Neural progenitor cell (in vitro differentiated cells): ENCODE measurements at places on chromosomes 1 and 21. TPM values are rescaled to one million over a fixed set of nuclear protein-coding genes. Genes with fewer than 3 reads are reported as not detected.

DNA sequence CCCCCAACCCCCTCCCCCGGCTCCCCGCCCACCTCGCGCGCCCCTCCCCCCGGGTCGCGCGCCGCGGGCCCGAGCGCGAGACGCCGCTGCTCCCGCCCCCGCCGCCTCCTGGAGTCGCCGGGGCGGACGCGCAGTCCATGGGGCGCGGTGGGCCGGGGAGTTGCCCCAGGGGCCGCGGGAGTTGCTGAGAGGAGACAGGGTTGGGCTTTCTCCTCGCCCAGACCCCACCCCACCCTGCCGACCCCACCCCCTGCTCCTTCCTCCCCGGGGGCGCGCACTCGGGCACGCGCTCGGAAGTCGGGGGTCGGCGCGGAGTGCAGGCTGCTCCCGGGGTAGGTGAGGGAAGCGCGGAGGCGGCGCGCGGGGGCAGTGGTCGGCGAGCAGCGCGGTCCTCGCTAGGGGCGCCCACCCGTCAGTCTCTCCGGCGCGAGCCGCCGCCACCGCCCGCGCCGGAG is at the start of gene LAMC1:
TSS of gene LAMC1 (plus strand) at position 275 of the 455 bp plus-strand sequence. CDS start 297 bp downstream, outside the sequence.
- peak; percentile 97 for DNase-seq
- H3K27me3 ChIP-seq = no peaks in the 10 kb centered on the region
- H3K4me3 ChIP-seq = peak within 1 kb of the TSS; percentile 68
- H3K4me1 ChIP-seq = peaks cover 43% of the 10 kb centered on the region
- no peaks in the 10 kb centered on the region for H3K36me3 ChIP-seq

GRCh38 chr1:29806646-29807319 is 570.5 kb downstream of the PTPRU start:
- no peak overlapping the region for H3K4me3 ChIP-seq
- H3K4me1 ChIP-seq = peaks cover 4% of the 10 kb centered on the region
- H3K27ac ChIP-seq = no peak overlapping the region
- no peaks in the 10 kb centered on the region for H3K27me3 ChIP-seq

DNA sequence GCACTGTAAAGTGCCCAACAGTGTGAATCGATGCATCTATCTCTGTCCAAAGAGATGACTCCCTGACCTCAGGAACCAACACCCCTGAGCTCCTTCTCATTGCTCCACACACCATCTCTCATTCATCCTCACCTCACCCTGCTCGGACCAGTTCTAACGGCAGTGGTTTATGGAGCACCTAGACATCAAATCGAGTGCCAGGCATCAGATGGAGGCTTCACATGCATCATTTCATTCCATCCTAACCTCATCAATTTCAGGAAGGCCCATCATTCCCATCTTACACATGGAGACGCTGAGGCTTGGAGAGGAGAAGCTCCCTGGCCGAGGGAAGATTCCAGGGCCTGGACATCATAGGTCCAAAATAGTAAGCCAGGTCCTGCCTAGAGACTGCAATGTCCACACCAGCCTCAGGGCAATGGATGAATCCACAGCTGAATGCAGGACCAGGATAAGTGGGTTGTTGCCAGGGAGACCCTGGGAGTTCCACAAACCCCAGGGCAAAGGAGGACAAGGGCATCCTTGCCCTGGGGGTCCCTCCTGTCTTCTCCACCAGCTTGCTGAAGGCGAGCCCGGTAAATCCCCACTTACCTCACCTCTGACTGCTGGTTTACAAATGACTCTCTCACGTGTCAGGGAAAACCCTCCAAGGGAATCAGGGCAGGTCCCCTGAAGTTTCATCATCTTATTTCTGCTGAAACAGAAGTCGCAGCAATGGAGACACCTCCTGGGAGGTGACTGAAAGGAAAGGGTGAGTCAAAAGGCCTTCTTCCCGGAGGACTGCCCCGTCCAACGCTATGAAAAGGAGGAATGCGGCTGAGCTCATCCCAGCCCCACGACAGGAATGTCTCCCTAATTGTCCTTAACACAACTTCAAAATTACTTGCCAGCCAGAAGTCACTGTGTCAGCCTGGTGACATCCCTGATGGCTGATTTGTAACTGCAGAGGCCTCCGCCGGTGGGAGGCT is 9.0 kb upstream of the IFFO2 start:
- H3K4me1 ChIP-seq = peaks cover 11% of the 10 kb centered on the region
- H3K36me3 ChIP-seq = no peaks in the 10 kb centered on the region
- no peak overlapping the region for H3K4me3 ChIP-seq
- H3K27me3 ChIP-seq = no peaks in the 10 kb centered on the region
- peak; percentile 82 for DNase-seq

GRCh38 chr1:227388214-227389168 is 70.2 kb upstream of the CDC42BPA start:
- DNase-seq = no peak
- no peaks in the 10 kb centered on the region for H3K27me3 ChIP-seq
- no peak overlapping the region for H3K27ac ChIP-seq
- no peak overlapping the region for H3K4me3 ChIP-seq

- H3K4me3 ChIP-seq = no peak overlapping the region
- H3K27ac ChIP-seq = no peak overlapping the region
- no peaks in the 10 kb centered on the region for H3K36me3 ChIP-seq
Measured at GRCh38 chr1:207268337-207268736, 53.1 kb upstream of the CD55 start.

S100A2 gene
- total RNA-seq = not detected in 2 replicates
